ENCODE measurements at places on chromosomes 11 and 22.

DNA sequence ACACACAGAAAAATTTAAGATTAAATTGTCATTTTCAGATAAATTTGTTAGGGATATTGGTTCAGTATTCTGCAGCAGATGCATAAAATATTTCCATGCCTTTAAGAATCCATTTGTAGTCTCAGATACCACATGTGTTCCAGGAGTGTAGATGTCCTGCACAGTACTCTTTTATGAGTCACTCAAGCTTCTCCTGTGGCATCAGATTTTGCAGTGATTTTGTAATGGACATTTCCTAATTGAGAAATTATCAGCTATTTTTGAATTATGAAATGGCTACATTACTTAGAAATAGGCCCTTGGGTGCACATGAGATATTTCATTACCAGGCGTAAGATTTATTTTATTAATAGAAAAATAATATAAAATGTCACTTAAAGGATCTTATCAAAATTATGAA lies 18.9 kb downstream of the MMP3 start:
- no peak for DNase-seq

DNA sequence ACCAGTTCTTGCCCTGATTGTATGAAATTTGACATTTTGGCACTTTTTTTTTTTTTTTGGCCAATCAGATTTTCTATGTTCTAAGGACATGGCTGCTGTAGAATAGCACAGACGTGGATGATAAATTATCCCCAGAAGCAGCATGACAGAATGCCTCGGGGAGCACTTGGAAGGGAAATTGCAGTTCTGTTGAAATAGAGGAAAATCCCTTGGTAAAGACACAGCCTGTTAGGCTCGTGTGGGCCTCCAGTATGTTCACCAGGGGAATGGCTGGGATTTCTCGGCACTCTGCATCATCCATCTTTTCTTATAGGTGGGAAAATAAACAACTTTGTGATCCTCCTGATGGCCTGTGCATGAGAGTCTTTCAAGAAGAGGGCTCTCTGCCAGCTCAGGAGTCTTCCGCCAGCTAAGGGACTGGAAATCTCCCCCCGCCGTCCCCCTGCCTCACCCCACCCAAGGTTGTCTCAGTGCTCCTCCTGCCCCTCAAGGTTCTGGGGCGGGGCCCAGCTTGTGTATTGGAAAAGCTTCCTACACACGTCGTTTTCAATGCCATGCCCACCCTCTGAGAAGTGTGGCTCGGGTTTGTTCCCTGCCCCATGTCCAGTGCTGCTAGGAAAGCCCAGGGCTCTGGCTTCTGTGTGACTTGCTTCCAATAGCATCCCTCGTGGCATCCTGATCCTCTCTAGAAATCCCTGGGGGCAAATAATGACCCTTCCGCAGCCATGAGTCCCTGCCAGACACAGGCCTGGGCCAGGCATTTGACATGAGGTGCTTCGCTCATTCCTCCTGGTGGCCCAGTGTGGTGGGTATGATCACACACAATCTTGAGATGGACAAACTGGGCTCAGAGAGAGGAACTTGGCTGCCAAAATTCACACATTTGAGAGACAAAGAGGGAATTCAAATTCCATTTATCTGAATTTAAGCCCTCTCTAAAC lies 70.6 kb upstream of the ATXN10 start:
- DNase-seq: no peak

GRCh38 chr11:70071996-70072395 lies 6.1 kb upstream of the ANO1 start:
- DNase-seq: no peak

- no peak for DNase-seq
Observed at GRCh38 chr11:76880314-76880713, 19.6 kb downstream of the ACER3 start.

DNA sequence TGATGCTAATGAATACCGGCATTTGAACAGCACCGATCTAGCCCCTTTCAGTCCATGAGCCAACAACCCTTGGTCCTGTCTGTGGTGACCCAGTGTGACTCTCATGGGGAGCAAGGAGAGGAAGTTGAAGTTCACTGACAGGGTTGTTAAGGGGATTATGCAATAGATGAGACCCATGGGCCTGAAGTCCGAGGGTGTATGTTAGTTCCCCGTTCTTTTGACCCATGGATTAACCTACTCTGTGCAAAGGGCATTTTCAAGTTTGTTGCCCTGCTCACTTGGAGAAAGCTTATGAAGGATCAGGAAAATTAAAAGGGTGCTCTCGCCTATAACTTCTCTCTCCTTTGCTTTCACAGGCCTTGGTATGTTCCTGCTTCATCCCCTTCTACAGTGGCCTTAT lies 4.9 kb downstream of the PNPLA3 start:
- DNase-seq: no peak

DNA sequence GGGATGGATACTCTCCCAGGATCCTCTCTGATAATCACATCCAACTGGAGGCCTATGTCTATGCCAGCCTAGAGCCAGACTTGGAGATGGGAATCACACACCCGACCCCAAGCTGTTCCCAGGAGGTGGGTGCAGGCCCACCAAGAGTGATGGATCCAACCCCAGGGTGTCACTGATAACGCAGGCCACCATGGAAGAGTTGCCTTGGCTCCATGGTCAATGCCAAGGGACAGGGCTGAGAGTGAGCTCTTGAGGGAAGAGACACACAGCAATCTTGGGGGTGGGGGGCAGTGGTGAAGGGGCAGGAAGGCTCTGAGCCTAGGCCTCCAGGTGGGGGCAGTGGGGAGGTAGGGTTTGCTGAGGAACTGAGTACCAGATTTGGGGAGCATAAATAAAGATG lies 16.9 kb downstream of the TUB start:
- no peak for DNase-seq

DNA sequence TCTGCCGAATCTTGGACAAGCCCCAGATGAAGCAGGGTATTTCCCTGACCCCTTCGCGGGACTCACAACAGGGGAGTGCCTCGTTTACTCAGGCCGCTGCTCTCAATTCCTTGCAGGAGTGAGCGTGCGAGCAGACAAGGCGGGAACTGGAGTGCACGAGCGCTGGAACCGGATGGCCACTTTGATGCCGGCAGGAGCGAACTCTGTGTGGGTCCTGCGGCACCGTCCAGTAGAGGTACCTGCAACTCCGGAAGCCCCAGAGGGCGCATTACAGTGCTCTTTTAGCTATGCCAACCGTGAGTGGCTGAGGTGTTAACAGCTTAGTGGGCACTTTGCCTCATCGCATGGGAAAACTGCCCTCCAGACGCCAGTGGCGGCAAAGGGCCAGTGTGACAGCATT lies 182.3 kb upstream of the ANO3 start:
- no peak for DNase-seq

DNA sequence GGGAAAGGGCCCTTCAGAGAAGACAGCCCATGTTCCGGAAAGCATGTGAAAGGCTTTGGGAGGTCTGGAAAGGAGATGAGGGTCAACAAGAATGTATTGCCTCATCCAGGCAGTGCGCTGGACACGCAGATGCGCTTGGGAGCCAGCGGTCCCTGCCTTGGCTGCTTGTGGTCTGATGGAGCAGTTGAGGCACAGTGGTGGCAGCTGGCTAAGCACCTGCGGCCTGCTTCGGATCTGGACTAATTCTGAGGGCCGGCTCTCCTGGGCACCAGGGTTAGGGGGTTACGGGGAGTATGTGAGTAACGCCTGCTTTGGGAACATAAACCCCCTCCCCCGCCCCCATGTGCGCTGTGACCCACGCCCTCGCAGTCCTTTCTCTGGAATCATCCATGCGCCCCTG lies 4.6 kb upstream of the TM7SF2 start:
- no peak for DNase-seq

All from GDM1 (cell line).